ENCODE measurements at places on chromosomes 3 and 15.

GRCh38 chr15:82986442-82986780 is 401 bp downstream of the RAMAC start:
- no peak for DNase-seq

DNA sequence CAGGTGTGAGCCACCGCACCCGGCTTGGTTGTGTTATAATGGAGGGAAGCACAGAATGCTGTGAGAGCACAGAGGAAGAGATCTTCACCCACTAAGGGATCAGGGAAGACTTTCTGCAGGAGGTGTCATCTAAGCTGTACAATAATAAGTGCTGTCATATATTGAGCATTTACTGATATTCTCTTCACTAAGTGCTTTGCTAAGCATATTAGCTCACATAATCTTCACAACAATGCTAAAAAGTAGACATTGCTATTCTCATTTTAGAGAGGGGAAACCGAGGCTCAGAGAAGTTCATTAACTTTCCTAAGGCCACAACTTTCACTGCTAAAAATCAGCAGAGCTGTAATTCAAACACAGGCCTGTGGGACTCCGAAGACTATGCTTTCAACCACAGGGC is 115.3 kb downstream of the CORO2B start:
- DNase-seq: no peak

- DNase-seq: no peak
Measured at GRCh38 chr15:95347837-95348236, 982.7 kb upstream of the NR2F2 start.

DNA sequence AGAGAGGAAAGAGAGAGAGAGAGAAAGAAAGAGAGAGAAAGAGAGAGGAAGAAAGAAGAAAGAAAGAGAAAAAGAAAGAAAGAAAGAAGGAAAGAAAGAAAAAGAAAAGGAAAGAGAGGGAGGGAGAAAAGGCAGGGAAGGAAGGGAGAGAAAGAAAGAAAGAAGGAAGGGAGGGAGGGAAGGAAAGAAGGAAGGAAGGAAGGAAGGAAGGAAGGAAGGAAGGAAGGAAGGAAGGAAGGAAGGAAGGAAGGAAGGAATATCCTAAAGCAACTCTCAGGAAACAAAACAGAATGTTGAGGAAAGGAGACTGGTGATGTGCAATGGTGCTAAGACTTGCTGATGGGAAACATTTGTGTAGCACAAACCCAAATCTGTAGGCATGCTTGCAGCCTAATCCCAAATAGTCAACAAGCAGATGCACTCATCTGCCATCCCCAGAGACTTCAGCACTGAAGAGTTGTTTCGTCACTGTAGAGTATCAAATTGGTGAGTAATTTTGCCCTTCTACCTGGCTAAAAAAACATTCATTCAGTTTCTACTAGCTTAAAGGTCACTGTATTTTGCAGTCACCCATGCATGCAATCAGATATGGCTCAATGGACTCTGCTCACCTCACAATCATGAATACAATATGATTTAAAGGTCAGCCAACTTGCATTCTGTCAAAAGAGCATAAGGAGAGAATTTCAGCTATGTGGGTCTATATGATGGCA is 480.3 kb downstream of the FGF12 start:
- no peak for DNase-seq

GRCh38 chr3:5692446-5692845 is 504.9 kb downstream of the EDEM1 start:
- no peak for DNase-seq

DNA sequence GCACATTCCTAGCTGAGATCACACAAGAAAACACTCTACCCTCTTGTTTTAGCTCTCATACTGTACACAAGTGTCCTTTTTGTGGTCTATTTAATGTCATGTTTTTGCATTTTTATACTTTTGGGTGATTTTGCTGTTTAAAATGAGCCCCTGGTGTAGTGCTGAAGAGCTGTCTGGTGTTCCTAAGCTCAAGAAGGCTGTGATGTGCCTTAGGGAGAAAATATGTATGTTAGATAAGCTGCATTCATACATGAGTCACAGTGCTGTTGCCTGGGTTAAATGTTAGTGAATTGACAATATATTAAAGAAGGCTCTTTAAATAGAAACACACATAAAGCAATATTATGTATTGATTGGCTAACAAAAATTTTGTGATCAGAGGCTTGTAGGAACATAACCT is 387.4 kb upstream of the C2CD4B start:
- DNase-seq: no peak

DNA sequence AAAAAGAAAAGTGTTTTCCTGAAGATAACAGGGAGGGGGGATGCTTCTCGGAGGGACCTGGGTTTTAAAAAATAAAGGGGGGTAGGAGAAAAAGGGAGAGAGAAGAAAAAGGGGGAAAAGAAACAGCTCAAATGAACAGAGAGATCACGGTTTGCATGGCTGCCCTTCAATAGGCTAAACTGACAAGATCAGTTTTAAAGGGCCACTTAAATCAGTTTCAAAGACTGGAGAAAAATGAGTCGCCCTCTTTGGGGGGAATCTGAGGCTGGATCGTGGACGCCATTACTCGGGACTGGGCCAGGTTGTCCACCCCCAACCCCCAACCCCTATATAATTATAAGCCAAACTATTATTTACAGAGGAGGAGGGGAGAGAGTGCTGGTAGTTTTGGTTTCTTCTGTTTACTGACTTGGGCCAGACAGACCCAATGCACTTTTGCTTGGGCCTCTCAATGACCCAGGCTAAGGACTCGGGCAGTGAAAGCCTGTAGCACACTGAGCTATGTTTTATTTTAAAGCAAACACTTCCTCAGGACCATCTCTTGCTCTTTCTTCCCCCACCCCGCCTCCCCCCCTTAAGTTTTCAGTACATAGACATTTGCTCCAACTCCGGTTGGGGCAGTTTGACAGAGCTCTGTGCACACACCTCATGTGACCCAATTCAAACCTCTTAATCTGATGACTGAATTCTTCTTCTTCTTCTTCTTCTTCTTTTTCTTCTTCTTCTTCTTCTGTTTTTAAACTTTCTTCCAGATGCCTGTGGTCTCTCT is 6.3 kb downstream of the NR2F2 start:
- DNase-seq: no peak

GRCh38 chr15:69244798-69245197 is 53.9 kb upstream of the PAQR5 start:
- DNase-seq: no peak

DNA sequence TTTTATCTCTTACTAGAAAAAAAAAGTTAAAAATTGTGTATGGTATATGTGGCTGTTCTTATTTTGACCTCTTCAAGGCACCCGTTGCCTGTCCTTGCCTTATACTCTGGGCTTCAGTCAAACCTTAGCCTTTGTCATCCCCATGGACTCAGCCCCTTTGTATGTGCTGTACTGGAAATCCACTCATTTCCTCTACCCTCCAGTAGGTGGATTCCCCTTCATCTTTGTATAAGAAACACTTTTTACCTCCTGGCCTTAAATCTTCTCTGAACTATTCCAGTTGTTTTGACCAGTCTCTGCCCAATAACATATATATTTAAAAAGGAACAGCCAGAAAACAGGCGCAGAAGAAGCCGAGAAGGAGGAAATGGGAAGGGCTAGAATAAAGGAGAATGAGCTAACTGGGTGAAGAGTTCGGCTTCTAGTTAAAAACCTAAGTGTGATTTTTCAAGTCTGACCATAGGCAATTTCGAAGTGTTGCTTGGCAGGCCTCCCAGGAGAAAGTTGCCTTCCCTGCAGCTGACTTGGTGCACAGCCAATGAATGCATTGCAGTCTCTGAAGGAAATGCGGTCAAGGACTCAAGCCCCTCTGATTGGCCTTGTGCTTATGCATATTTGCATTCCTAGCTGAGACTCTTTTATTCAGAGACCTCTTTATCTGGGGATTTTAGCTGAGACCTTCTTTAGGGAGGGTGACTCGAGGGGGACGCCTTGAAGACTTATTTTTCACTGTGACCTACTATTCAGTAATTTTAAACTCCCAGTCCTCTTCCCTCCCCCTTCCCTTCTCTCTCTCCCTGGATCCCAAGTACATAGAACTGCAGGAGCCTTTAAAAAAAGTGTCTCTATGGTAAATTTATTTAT is 277.4 kb downstream of the ROBO1 start:
- no peak for DNase-seq

- DNase-seq: no peak
Measured at GRCh38 chr3:78879295-78879860, 888.4 kb downstream of the ROBO1 start.

Data from activated CD4-positive, CD25-positive, alpha-beta regulatory T cell (primary cell).